ENCODE measurements at places on chromosomes 6 and 20.

DNA sequence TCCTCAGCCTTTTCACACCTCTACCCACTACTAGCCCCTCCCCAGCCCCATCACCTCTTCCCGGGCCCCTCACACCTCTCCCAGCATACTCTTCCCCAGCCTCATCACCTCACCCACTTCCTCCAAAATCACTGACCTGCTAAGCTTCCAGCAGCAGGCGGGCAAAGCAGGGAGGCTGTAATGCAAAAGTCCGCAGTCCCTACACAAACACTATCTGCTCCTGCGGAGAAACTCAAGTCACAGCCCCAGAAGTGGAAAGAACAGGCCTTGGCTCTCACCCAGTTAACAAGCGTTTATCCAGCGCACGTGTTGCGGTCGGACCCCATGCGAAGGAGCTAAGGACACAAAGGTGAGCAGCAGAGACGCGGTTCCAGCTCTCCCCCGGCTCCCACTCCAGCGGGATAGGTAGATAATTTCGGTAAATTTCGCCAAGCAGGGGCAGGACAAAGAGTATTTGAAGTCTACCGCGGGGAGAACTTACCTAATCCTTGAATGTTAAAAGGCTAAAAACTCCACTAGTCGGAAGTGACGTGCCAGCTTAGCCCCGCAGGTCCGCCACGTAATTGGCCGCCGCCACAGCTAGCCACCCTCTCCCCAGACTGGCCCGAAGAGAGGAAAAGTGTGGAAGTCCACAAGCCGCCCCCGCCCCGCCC, 728 bp upstream of the TRIM39 start:
- DNase-seq = peak; percentile 93

GRCh38 chr6:125255201-125255600, 46.6 kb downstream of the HDDC2 start:
- no peak for DNase-seq

DNA sequence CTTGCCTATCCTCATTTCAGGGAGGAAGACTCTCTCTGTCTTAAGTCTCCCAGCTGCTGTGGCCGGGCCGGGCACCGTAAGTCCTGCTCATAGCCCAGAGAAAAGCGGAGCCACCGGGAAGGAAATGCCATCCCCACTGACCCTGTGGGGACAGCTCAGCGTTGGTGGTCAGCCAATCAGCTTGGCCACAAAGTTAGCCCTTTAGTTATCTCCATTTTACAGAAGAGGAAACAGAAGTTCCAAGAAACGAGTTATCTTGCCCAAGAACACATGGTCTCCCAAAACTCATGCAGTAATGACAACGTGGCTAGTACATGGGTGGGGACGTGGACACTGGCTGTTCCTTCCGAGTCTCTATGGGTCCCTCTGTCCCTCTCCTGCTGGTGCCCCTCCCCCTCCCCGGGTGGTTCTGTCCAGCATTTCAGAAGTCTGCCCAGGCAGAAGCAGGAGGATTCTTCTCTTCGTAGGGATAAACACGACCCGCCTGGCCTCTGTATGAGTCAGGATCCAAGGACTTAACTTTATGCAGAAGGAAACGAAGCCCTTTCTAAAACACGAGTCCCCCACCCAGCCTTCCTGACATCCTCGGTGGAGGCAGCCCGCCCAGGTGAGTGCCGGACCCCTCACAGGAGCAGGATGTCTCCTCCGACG, 273.8 kb downstream of the CDH4 start:
- peak; percentile 17 for DNase-seq

GRCh38 chr6:105014448-105014847, 57.5 kb downstream of the LIN28B start:
- no peak for DNase-seq

All from erythroblast (primary cell).